ENCODE measurements at places on chromosomes 3 and 15.

DNA sequence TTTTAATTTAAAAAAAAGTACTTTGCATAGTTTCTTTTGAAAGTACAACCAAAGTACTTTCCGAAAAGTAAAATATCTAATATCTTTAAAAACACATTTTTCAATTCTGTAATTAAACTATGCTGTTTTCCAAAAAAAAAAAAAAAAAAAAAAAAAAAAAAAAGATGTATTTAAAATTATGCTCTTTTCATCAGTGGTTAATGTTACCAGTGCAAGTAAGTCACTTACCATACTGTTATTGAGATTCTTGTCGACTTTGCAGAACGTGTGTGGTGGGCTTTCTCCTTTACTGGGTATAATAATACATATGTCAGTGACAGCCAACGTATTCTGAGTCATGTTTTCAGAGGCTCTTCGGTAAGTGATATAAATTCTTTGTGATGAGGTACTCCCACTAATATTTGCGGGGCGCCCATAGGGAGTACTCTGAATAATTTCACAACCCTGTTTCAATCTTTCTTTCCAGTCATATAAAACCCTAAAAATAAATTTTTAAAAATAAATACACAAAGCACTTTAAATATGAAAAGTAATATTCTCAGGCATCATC, 39.9 kb downstream of the DENND4A start:
- DNase-seq: no peak

DNA sequence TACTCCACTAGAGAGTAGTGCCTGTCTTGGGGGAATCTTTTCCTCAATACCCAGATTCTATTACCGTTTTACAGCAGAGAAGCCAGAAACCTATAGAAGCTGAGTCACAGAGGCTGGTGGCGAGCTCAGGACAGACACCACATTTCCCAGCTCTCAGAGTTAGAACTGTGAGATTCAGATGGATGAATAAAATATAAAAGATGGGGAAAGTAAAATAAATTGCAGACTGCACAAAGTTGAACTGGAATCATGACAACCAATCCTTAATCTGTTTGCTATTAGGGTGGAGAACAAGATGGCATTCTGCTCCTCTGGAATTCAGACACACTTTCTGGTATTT, 40.5 kb upstream of the CMSS1 start:
- no peak for DNase-seq

GRCh38 chr3:155512867-155513261, 219.4 kb upstream of the STRIT1 start:
- no peak for DNase-seq

DNA sequence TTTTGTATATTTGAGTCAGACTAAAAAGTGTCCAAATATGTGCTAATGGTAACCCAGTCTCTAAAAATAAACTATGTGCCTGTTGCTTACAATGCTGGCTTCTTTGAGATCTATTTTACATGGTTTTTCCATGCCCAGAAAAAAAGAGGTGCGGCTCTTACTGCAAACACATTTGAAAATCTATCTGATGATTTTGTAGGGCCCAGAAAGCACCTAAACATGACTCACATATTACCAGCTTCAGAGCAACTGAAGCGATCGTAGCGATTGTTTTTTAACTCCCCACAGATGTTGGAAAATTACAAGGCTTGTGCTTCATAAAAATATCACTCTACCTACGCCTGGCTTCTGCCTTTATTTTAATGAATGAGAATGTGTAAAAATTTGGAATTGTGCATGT, 53.5 kb downstream of the SUCNR1 start:
- DNase-seq: no peak

DNA sequence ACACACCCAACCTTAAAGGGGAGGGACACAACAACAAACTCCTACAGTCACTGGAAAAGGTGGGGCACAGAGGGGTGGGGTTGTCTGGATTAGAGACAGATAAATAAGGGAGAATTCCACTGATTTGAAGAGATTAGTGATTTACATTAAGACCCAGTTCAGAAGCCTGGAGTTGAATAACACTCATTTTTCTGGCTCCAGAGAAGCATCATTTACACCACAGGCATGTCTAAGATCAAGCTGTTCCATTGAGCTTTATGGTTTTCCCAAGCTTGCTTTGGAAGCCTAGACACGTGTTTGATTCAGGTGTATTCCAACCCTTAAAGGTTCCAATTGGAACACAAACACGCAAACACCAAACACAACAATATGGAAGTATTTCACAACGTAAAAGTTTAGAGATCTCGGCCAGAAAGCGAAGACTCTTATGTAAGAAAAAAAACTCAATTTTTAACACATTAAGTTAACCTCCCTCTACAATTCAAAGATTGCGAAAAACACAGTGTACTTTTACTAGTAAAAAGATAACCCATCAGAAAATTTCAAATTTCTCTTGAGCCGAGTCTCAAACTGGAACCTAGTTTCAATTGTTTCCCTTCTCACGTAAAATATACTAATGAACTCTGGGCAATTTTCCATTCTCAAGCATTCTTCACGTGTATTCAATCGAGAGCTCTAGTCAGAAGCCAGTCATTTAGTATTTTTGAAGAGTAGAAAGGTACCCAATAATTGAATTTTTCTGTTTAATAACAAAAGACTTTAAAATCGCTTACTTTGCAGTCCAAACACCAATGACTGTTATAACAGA, 2.1 kb downstream of the TRA2B start:
- no peak for DNase-seq

- no peak for DNase-seq
These were observed 3.3 kb upstream of the DCP1A start for GRCh38 chr3:53350652-53351051.

- peak; percentile 85 for DNase-seq
These were observed 22.0 kb downstream of the RAB27A start for GRCh38 chr15:55267401-55268175.

GRCh38 chr15:85457392-85457968, 77.1 kb downstream of the AKAP13 start:
- no peak for DNase-seq
